ENCODE measurements at places on chromosomes 2 and 18.

GRCh38 chr2:10784719-10785118 lies 27.9 kb downstream of the PDIA6 start:
- no peak for DNase-seq

- DNase-seq, result no peak
Measured at GRCh38 chr18:67132919-67133318, 383.6 kb downstream of the DSEL start.

- no peak for DNase-seq
Measured at GRCh38 chr2:199201539-199201938, 256.2 kb downstream of the SATB2 start.

DNA sequence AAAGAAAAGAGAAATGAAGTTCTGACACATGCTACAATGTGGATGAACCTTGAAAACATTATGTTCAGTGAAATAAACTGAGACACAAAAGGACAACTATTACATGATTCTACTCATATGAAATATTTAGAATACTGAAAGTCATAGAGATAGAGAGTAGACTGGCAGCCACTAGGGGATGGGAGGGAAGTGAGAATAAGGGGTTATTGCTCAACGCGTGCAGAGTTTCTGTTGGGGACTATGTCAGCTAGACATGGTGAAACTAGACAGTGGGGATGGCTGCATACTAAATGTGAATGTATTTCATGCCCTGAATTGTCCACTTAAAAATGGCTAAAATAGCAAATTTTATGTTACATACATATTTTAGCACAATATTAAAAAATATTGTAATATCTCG lies 108.7 kb upstream of the ATL2 start:
- no peak for DNase-seq

DNA sequence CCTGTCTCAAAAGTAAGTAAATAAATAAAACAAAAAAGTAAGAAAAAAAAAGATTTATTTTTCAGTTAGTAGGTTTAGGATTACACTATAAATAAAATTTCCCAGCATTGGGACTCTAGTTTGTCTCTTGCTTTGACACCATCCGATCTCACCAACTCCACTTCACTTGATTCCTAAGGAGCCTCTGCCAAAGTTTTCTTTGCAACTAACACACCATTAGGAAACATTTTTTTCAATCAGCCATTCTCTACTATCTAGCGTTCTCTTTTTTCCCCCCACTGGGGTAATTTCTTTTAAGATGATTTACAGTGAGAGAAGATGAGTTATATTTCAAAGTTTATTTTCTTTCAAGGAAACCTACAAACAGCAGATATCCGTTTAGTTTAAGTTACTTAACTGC lies 10.6 kb upstream of the NEMP2 start:
- DNase-seq, result no peak

DNA sequence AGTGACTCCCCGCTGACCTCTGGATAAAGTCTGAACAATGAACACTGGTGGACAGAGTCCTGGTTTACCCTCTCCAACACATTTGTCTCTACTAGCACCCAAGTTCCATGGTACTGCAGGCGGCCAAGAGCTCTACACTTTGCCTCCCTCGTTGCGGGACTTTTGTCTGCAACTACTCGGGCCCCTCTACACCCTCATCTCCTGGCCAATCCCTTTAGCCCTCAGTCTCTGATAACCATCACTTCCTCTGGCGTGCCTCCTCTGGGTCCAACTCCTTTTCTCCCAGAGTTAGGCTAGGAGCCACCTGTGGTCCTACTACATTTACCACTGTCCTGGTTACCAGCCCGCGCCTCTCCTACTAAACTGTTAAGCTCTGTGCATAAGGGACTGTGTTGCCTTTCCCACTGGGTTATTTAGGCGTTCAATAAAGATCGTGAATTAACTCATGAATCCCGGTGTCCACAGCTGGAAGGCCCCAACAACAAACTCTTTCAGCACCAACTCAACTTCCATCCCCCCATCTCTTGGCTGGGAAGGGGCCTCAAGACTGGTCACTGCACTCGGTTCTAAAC lies 757 bp downstream of the HDHD2 start:
- DNase-seq, result no peak

GRCh38 chr2:57890464-57890863 lies 156.1 kb upstream of the VRK2 start:
- DNase-seq, result no peak

- DNase-seq, result no peak
Measured at GRCh38 chr2:54966837-54967236, 83.4 kb downstream of the RTN4 start.
